CD4-positive, alpha-beta T cell treated with Interleukin-17A for 4 hours (primary cell): ENCODE measurements at places on chromosomes 11 and 22.

- no peak for DNase-seq
Measured at GRCh38 chr22:32752326-32752725, 49.2 kb upstream of the TIMP3 start.

- no peak for DNase-seq
Measured at GRCh38 chr22:39493759-39494158, 8.3 kb upstream of the MIEF1 start.

- no peak for DNase-seq
Measured at GRCh38 chr11:61973476-61974162, 6.2 kb upstream of the FTH1 start.

DNA sequence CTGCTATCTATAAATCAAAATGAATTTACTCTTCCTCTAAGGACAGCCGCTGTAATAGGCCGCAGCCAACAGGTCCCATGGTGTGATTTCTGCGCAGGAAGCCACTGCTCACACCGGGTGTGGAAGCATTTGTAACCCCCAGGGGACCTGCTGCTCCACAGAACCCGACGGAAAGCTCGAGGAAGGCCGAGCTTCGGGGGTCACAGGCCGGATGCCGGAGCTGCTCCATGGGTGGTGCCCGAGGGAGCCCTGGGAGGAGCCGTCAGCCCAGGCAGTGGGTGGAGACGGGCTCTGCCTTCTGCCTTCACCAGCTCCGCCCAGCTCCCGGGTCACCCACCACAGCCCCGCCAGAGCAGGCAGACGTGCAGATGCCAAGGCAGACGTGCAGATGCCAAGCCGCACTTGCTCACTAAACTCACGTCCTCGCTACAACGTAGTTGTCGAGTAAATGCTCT is 63.5 kb downstream of the BRD1 start:
- DNase-seq, result no peak

GRCh38 chr11:123390146-123390545 is 39.9 kb upstream of the GRAMD1B start:
- DNase-seq, result no peak

DNA sequence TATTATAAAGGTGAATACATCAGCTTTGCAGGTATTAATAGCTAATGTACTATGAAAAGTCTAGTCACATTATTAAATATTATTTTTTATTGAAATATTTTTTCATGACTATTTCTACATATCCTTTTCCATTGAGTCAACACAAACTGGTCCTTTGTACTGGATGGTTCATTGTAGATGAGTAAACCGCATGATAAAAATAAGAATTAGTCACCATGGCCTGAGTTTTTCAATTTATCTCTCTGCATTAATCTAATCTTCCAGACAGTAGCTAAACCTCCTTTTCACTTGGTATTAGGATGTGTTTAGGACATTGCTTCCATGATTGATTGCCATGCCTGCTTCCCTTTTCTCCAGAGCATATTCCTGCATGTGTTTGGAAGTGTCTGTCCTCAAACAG is 439.4 kb upstream of the ARHGAP42 start:
- no peak for DNase-seq

DNA sequence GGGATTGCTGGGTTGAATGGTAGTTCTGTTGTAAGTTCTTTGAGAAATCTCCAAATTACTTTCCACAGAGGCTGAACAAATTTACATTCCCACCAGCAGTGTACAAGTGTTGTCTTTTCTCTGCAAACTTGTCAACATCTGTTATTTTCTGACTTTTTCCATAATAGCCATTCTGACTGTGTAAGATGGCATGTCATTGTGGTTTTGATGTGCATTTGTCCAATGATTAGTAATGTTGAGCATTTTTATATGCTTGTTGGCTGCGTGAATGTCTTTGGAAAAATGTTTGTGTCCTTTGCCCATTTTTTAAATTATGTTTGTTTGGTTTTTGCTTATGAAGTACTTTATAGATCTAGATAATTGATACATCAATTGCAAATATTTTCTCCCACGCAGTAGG is 1025.0 kb downstream of the JRKL start:
- no peak for DNase-seq

- no peak for DNase-seq
Measured at GRCh38 chr11:3623121-3623520, 18.7 kb downstream of the ART5 start.

DNA sequence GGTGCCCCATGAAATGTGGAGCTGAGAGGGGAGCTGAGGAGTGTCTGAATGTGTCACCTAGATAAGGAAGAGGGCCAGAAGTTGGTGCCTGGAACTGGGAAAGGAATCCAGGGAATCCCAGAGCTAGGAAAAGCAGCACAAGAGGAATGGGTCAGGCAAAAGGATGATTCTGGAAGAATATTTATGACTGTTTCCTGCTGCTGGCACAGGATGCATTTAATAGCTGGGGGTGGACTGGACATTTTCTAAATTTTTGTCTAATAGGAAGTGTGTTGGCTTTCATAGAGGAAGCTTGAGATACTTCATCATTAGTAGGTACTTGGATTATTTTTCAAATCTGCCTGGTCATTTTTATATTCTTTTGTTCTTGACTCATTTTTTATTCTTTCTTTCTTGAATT is 17.4 kb upstream of the MRGPRX2 start:
- DNase-seq, result no peak
